ENCODE measurements at places on chromosomes 13 and 19. TPM values are rescaled to one million over a fixed set of nuclear protein-coding genes. Genes with fewer than 3 reads are reported as not detected.
A peak's percentile ranks its signal among the peaks of the same experiment; 100 is the strongest.

DNA sequence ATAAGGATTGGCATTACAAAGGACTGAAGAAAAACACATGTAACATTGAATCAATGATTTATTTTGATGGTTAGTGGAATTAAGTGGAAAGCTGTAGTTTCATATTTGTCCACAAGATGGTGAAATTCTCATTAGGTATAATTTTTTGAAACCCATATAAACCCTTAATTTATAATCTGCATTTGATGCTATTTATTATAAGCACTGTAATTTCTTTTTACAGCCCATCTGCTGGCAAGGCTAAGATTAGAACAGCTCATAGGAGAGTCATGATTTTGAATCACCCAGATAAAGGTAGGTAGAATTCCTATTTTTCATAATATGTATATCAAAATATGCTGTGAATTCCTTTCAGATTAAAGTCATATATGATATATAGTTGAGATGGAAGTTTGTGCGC lies 62.2 kb downstream of the DNAJC15 start:
- DNase-seq: peak; percentile 61

GRCh38 chr13:21033212-21033840 lies 28.1 kb downstream of the LATS2 start:
- DNase-seq: peak; percentile 58

- DNase-seq: no peak
These were observed 707.5 kb downstream of the SLITRK6 start for GRCh38 chr13:85091631-85092234.

DNA sequence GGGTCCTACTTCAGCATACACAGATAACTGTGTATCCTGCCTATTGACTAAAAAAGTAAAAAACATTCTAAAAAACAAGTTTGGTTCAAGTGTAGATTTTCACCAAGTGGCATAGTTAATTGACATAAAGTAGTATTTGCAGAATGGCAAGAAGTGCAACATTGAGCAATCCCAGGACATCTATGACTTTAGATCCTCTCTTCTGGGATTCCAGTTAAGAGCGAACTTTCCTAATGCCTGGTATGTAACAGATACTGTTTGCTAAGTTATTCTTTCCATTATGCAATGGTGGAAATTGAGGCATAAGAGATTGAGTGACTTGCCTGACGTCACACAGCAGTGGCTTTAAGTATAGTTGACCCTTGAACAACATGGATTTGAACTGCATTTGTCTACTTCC lies 96.1 kb downstream of the ZMYM2 start:
- DNase-seq: peak; percentile 16

DNA sequence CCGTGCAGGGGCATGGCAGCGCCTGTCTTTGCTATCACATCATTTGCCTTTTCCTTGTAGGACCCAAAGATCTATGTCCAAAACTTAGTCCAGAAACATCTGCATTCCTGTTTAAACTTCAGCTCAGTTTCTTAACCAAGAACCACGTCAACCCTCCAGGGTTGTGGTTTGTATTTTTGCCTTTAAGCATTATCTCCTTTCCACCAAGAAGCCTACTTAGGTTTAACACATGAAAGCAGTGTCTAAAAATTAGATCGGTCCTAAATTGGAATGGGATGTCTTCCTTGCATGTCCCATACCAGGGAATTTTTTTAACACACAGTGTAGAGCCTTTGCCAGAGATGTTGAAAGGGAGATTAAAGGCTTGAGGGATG lies 38.8 kb downstream of the DHRS12 start:
- peak; percentile 38 for DNase-seq

- peak; percentile 29 for DNase-seq
These were observed 6.8 kb downstream of the FAM98C start for GRCh38 chr19:38409631-38410133.

GRCh38 chr13:97257800-97258799 lies 36.0 kb downstream of the MBNL2 start:
- peak; percentile 97 for DNase-seq

- DNase-seq: peak; percentile 14
These were observed 25.1 kb downstream of the DOT1L start for GRCh38 chr19:2188708-2189385.

Gene FCAR
- not detected for total RNA-seq

Gene ZNF730
- 1.3 TPM for total RNA-seq

DNA sequence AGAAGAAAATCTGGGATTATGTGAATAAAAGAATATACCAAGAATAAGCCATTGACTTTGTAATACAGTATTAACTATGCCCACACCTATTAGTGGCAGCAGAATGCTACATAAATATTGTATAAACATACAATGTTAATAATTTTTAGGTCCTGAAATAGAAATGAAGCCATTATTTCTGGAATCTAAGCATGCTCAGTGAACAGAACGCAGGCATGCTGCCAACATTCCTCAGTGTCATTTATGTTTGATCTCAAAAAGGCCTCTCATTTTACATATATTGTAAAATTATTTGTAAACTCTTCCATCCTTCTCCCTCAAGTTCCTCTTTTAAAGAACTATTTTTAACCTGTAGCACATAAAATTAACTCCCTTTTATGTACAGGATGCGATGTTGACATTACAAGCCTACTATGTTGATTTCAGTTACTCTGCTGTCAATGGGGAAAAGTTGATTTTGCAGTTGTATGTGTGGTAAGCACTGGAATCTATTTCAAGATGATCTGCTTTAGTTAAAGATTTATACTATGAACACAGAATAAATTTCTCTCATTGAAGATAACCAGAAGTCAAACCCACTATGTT lies 118.8 kb downstream of the VWA8 start:
- DNase-seq: peak; percentile 83

Data from fibroblast of villous mesenchyme (primary cell).